NCI-H524 treated with DMSO at 0.1 percent for 48 hours (cell line): ENCODE measurements at places on chromosomes 5 and 9.

DNA sequence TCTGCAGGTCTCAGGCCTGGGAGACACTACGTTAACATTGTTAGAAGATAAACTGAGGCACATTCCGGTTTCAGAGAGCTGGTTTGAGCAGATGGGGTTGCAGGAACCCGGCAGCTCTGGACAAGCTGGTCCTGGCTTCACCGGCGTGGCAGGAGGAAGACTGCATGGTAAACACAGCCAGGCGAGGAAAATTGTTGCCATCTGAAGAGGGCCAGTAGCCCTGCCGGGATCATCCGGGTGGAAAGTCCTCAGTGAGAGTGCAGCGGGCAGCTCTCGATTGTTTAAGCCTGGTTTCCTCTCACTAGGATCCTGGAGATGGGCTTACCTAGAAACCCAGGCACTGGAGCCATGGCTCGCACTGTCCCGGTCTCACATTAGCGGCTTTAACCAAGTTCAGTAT, 226.9 kb downstream of the IRX2 start:
- DNase-seq = no peak

GRCh38 chr5:131252824-131253171, 11.1 kb upstream of the CDC42SE2 start:
- DNase-seq = no peak

GRCh38 chr5:154540600-154540999, 62.6 kb upstream of the HAND1 start:
- DNase-seq = no peak

DNA sequence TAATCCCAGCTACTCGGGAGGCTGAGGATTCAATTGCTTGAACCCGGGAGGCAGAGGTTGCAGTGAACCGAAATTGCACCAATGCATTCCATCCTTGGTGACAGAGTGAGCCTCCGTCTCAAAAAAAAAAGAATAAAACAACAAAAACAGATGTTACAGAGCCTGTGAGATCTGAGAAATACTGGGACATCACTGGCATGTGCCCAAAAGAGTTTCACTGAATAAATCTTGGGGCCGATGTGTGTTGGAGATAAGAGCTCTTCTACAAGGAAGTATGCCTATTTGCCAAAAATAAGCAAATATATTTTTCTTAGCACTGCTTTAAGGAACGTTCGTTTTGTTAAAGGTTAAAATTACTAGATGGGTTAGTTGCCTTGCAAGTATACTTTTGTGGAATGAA, 55.1 kb downstream of the KIAA1958 start:
- no peak for DNase-seq

GRCh38 chr5:81631124-81631523, 119.8 kb downstream of the SSBP2 start:
- DNase-seq = no peak
